Astrocyte of the hippocampus (primary cell): ENCODE measurements at places on chromosomes 1 and 21.

GRCh38 chr1:201334325-201335173 lies 42.9 kb downstream of the TNNT2 start:
- DNase-seq: no peak

DNA sequence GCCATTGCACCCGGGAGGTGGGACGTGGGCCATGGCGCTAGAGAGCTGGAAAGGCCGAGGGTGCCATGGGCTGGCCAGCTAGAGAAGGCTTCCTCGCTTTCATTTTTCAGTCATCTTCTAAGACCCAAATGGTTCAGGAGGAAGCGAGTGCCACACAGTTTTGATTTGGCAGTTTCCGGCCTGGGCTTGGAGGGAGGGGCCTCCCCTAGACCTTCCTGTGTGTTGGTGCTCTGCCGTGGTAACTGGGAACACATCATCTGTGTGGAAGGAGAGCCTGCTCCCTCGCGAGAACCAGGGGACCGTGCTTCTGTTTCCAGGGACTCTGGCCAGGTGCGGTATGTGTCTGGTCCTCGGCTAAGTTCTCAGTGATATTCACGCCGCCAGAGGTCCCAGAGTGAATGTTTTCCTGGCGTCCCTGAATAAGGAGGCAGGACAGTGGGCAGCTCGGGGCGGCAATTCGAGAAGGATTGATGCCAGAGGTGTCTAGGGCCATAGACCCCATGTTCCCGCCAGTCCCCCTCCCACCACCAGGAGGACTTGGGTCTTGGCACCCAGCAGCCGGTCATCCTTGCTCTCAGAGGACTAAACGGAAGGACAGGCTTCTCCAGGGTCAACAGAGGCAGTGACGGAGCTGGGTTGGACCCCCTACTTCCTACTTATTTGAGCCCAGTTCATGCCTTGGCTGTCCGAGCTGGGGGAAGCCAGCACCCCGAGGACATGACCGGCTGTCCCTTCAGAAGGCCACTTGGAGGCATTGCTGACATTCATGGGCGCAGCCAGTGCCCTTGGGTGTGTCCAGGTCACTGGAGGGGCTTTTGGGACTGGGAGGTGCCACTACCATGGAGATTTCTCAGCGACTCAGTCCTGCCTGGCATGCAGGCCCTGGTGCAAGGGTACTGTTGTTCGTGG lies 2.7 kb upstream of the NPHP4 start:
- no peak for DNase-seq

DNA sequence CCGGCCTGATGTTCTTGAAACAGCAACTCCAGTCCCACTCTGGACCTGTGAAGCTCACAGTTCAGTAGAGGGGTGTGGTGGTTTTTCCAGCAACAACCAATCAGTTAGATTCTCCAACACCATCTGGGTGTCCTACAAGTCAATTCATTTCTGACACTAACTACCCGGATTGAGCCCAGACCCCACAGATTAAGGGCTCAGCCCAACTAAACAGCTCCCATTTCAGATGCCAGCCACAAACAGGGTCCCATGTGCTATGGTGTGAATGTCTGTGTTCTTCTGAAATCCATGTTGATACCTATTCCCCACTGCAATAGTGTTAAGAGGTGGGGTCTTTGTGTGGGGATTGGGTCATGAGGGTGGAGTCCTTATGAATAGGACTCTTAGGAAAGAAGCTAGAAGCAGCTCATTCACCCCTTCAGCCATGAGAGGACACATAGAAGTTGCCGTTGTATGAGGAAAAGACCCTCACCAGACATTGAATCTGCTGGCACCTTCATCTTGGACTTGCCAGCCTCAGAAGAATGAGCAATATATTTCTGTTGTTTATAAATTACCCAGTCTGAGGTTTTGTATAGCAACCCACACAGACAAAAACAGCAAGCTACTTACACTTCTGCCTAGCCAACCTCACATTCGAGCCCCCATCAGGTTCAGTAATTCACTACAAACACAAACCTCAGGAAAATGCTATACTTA lies 53.6 kb downstream of the IRF2BP2 start:
- no peak for DNase-seq

GRCh38 chr1:112872551-112872962 lies 83.4 kb downstream of the SLC16A1 start:
- no peak for DNase-seq

GRCh38 chr1:51728611-51729155 lies 111.8 kb downstream of the OSBPL9 start:
- DNase-seq: no peak

- DNase-seq: no peak
Measured at GRCh38 chr1:5901841-5902240, 90.4 kb downstream of the NPHP4 start.

DNA sequence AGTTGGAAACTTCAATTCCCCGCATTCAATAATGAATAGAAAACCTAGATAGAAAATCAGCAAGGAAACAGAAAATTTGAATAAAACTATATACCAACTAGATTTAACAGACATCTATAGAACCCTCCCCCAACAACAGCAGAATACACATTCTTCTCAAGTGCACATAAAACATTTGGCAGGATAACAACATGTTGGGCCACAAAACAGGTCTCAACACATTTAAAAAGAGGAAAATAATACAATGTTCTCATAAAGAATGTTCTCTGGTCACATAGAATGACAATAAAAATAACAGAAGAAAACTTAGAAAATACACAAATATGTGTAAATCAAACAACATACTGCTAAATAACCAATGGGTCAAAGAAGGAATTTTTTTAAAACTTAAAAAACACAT lies 24.9 kb downstream of the ITGB3BP start:
- no peak for DNase-seq

DNA sequence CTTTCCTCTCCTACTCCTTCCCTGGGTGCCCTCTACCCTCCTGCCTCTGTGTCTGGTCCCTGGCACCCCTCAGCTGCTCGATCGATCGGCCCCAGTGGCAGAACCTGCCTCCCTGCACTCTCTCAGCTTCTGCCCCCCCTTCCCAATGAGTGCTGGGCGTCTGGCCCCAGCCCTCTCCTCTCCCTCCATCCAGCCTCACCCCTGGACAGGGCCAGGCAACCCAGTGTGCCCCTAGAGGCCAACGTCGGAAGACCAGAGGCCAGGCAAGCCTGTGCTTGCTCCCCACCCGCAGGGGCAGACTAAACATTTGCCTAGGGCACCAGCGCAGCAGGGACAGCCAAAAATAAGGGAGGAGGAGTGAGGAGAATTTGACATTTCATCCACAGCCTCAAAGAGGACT lies 43.5 kb downstream of the LGR6 start:
- DNase-seq: peak; percentile 69

GRCh38 chr1:71324671-71325267 lies 243.9 kb upstream of the ZRANB2 start:
- DNase-seq: no peak

DNA sequence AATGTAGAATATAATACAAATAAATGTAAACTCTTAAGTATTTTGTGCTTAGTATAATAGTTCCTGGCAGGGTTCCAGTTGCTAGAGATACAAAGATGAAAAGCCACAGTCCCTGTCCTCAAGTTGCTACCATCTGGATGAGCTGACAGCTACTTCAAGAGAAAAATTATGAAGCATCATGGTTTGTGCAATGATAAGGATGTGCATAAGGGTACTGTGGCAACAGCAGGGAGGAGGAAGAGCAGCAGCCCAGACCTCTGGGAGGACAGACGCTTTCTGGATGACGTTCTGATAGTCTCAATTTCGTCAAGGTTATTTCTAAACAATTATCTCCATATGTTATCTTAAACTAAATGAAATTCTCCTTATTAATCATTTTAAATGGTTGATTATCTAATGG lies 198.9 kb downstream of the NTNG1 start:
- no peak for DNase-seq

GRCh38 chr1:16324456-16324890 lies 27.8 kb downstream of the FBXO42 start:
- peak; percentile 88 for DNase-seq

GRCh38 chr1:2617971-2618470 lies 14.8 kb downstream of the MMEL1 start:
- DNase-seq: no peak

DNA sequence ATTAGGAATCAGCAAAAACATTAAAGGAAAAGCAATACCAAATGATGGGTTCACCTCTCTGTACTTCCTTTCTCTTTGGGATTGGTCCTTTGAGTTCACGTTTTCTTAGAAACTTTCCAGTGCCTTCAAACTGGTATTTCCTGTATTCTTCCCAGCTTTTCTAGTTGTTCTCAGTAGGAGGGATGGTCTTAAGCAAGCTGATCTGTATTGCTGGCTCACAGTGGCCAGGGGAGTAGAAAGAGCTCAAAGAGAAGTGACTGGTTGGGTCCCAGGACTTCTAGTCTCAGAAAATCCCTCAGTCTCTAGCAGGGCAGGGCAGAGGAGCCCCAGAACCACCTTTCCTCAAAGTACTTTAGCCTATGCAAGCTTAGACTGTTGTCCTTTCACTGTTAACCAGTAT lies 10.1 kb upstream of the USP24 start:
- DNase-seq: no peak

GRCh38 chr1:198730952-198731351 lies 92.1 kb downstream of the PTPRC start:
- DNase-seq: no peak

DNA sequence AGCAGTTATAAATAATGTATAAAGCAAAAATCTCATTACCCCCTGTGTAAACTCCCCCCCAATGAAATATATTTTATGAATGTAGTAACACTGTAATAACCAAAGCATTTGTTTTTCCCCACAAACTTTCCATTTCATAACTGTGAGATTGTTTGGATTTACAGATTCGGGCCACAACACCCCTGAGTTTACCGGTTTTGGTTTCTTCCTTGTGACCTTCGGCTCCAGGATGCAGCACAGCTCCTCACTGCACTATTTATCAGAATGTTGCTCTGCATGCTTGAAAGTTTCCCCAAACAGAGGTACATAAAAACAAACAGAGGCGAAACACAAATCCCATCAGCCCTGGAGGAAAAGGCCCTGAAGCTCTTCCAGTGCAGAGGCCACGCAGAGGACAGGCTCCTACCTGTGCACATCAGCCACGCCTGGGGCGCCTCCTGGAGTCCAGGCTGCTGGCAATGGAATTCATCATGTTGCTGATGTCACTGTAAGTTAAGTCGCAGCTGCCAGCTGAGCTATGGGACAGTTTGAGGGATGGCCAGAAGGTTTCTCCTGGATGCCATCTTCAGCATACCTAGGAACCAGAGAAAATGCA lies 122.0 kb downstream of the LMO4 start:
- DNase-seq: no peak

- no peak for DNase-seq
Measured at GRCh38 chr1:23966973-23967493, 7.4 kb downstream of the PNRC2 start.

GRCh38 chr1:211331011-211331709 lies 4.5 kb downstream of the TRAF5 start:
- peak; percentile 29 for DNase-seq

DNA sequence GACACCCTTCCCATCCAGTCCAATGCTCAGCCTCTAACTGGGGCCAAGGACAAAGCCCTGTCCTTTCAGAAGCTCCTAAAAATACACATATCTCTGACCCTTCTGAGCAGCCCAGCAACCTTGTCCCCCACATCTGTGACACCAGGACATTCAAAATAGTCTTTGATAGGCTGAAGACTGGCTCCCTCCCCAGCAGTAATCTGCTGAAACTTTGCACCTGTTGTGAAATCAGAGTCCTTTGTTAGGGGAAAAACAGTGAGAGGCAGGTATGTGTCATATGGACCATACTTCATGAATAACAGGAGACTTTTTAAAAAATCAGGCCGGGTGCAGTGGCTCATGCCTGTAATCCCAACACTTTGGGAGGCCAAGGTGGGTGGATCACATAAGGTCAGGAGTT lies 82.4 kb upstream of the VAMP3 start:
- no peak for DNase-seq

- DNase-seq: no peak
Measured at GRCh38 chr1:23416964-23417363, 7.6 kb downstream of the TCEA3 start.

GRCh38 chr1:35914717-35915116 lies 16.2 kb upstream of the AGO3 start:
- DNase-seq: peak; percentile 18

GRCh38 chr1:203599875-203600781 lies 26.5 kb upstream of the ATP2B4 start:
- DNase-seq: no peak

GRCh38 chr1:27403065-27403726 lies 10.8 kb downstream of the GPR3 start:
- DNase-seq: no peak

GRCh38 chr1:16348414-16349182 lies 3.7 kb downstream of the FBXO42 start:
- peak; percentile 83 for DNase-seq

- no peak for DNase-seq
Measured at GRCh38 chr1:72601035-72601674, 318.8 kb upstream of the NEGR1 start.

- DNase-seq: no peak
Measured at GRCh38 chr1:66012106-66012784, 219.6 kb downstream of the PDE4B start.

DNA sequence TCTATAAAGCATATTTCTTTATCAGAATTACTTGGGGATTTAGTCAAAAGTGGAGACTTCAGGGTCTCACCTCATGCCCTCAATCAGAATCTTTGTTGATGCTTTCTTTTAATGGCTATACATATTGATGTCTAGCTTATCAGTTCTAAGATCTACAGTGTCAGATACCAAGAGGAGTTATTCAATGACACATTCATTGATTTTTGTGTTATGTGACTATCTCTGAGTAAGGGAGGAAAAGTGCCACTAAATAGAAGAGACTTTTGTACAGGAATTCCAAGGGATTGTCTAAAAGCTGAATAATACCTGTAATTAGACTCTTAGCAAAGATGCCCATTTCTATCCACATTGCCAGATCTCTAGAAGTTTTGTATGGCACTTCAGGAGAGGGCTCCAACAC lies 87.2 kb downstream of the HLX start:
- DNase-seq: no peak

DNA sequence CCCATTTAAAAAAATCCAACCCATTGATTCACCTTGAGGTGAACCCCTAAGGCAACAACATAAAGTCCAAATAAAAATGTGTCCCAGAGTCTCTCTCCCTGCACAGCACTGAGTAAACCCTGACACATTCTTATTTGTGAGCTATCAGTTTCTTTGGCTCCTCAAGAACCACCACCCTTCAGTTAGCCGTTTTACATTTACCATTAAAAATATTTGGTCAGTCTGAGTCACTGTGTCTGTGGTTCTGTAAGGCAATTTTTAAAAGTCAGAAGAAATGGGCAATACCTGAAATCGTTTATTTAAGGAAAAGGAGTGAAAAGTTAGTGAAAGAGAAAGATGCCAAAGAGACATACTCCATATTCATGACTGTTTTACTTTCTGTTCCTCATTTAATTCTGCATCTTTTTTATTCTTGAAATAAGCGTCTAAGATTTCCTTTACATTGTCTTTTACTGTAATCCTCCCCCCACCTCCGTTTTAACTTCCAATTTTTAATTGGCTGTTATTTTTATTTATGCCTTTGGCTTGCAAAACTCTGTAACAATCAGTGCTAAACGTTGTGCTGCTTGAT lies 91.7 kb upstream of the IVNS1ABP start:
- peak; percentile 29 for DNase-seq
